ENCODE measurements at places on chromosomes 3 and 15.

DNA sequence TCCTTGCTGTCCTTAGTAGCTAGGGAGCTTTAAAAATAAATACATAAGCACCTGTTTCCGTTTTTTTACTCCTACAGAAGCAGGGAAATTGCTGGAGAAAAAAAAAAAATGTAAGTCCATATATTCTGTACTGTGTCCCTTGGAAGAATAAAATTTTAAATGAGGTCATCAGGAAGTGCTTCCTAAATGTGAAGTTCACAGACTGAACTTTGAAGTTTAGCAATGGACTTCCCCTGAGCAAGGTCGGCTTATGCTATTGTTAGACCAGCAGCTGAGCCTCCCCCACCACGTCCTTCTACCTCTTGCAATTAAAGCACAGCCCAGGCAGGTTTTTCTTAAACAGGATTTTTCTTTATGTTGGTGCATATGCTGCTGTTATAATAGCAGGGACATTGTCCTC, 26.3 kb downstream of the LIPC start:
- no peak for DNase-seq

DNA sequence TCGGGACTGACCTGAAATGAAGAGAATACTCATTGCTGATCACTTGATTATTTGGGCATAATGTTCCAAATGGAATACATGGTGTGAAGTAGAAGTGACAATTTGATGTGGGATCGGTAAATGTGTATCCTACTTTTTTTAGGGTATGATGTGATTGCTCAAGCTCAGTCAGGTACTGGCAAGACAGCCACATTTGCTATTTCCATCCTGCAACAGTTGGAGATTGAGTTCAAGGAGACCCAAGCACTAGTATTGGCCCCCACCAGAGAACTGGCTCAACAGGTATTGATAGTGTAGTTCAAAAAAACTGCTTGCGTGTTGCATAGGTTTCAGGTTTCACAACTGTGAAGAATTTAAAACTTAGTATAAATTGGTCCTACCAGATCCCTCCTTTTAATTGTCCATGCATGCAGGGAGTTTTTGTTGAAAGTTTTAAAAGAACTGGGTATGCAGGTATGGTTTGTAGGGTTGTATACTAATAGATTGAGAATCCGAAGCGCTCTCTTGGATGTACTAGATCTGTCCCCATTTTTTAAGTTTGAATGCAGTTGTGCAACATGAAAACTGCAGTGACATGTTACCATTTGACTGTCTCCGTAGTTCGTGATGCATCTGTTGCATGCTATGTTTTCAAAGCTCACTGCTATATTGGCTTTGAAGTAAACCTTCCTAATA, 1.6 kb downstream of the EIF4A2 start:
- no peak for DNase-seq

DNA sequence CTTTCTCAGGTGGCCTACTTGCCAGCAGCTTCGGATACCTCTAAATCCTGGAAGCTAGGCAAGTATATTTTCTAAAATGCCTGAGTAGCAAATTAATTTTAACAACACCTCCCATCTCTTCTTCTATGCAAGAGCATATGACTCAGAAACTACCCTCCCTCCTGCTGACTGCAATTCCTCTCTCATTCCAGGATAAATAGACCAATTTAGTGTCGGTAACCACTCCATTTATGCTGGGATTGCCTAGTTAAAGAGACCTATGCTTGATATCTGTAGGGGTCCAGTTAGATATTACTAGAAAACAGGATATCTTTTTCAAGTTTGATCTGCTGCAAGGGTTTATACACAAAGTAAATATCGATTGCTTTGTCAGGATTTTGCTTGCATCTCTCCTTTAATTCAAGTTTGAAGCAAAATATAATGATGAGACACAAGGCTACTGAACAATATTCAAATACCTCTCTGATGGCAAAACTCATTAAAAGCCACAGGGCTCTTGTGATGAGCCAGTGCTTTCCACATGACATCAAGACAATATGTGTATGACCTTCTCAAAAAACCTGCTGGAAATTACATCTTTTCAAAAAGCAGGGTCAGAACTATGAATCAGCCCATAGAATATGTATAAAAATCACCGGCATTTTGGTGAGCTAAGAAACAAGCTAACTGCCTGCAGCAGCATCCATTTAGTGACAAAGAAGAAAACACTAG, 491.6 kb upstream of the NECTIN3 start:
- DNase-seq = no peak

GRCh38 chr3:55607844-55608243, 120.7 kb upstream of the WNT5A start:
- DNase-seq = no peak

- no peak for DNase-seq
Measured at GRCh38 chr3:108088697-108089096, 2.1 kb downstream of the CD47 start.

- DNase-seq = no peak
Measured at GRCh38 chr15:37984368-37984767, 49.9 kb downstream of the TMCO5A start.

Data from cortex of kidney (tissue), 1 donor.